ENCODE measurements at places on chromosomes 3 and 15.

DNA sequence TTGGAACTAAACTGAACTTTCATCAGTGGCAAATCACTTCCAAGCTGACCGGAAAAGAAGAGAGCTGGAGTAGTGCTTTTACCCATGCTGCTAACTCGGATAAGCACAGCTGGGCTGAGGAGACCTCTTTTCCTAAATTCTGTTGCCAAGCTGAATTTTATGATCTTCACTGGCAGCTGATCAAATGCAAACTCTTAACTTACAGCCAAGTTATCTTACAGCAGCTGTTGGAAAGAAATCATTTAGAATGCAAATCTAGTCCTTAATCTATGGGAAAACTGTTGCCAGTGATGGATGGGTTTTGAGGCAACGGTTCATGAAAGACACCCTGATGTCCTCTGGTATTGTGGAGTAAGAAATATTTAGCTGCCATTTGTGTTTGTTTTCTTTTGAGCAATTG lies 216.5 kb downstream of the ZNF385D start:
- DNase-seq: no peak

- no peak for DNase-seq
These were observed 13.1 kb downstream of the RYK start for GRCh38 chr3:134237454-134238145.

DNA sequence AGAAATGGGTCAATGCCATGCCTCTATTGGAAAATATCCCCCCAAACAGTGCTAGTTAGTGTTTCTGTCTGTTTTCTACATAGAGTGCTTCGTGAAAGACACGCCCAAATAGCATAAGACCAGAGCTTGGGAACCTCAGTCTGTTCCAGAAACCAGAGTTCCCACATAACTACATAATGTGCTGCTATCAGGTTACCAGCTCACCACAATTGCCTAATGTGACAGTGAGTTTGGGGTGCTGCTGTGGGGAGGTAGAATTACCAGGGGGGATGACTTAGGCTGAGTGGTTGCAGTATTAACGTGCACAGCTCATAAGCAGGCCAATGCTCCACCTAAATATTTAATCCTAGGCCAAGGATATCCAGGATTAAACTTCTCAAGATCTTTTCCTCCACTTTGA lies 39.2 kb downstream of the DUT start:
- no peak for DNase-seq

- no peak for DNase-seq
These were observed 12.2 kb downstream of the DUOX2 start for GRCh38 chr15:45101749-45102148.

GRCh38 chr3:18533039-18533438 lies 107.9 kb upstream of the SATB1 start:
- no peak for DNase-seq

DNA sequence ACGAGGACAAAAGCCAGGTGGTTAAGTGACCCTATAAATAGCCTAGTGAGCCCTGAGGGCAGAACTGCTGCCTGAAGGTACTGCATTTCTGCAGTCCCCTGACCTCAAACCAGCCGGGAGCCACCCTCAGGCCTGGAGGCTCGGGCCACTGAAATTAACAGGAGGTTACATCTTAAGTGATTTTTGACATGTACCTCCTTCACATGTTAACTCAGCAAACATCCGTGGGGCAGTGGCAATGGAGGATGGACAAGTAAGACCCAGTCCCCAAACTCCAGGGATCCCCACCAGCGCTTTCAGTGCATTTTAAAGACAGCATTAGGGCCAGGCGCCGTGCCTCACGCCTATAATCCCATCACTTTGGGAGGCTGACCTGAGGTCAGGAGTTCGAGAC lies 26.2 kb downstream of the PSTPIP1 start:
- DNase-seq: no peak

GRCh38 chr15:60647246-60647645 lies 168.3 kb upstream of the ICE2 start:
- no peak for DNase-seq

- DNase-seq: no peak
These were observed 74.3 kb upstream of the SCN5A start for GRCh38 chr3:38723569-38724391.

GRCh38 chr3:21621181-21621651 lies 129.8 kb downstream of the ZNF385D start:
- no peak for DNase-seq

DNA sequence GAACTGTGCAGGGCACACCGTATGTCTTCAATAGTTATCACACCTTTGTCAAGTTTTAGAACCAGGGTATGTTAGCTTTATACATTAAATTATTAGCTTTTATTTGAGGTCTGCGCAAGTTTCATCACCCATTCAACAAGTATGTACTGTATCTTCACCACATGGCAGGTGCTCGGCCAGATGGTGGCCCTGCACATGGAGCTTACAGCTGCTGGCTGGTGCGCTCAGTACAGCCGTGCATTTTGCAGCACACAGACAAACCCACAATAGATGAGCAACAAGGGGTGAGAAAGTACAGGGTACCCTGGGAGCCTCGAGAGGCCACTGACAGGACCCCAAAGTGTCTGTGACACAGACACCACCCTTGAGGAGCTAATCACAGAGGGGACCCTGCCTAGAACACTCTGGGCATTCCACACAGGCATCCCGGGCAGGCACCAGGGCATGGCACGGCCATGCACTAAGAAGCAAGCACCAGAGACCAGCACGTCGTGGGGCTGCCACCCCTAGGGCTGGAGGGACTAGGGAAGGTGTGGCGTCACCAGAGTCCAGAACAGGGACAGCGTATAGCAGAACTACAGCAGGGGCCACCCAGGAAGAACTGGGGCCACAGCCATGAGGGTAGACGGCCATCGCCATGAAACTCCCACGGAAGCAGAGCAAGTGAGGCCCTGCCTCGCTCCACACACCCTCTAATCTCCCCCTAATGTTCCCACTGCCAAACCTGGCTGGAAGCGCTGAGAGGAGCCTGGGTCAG lies 27.4 kb downstream of the ZXDC start:
- no peak for DNase-seq

GRCh38 chr15:39747326-39747725 lies 35.3 kb downstream of the FSIP1 start:
- no peak for DNase-seq

GRCh38 chr15:78684657-78685056 lies 43.6 kb upstream of the CHRNB4 start:
- DNase-seq: no peak

GRCh38 chr3:105448338-105448982 lies 81.8 kb downstream of the ALCAM start:
- DNase-seq: no peak

DNA sequence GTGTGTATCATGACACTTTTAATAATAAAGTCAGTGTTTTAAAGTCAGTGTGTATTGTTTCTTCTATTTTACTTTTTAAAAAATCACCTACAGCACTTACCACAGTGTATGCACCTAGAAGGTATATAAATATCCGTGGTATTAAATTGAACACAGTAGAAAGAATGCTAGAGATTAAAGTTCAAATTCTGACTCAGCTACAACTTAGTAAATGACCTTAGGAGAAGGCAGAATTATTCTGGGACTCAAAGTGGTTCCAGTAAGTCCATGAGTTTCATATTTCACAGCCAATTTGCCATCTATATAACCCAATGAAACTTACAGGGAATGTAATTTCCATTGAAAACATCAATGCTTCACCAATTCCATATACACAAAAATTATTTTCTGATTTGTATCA lies 52.7 kb upstream of the MAP4 start:
- no peak for DNase-seq

DNA sequence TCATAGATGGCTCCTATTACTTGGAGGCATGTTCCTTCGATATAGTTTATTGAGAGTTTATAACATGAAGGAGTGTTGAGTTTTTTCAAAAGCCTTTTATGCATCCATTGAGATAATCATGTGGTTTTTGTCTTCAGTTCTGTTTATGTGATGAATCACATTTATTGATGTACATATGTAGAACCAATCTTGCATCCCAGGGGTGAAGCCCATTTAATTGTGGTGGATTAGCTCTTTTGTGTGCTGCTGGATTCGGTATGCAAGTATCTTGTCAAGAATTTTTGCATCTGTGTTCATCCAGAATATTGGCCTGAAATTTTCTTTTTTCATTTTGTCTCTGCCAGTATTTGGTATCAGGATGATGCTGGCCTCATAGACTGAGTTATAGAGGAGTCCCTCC lies 81.0 kb downstream of the NAALADL2 start:
- no peak for DNase-seq

DNA sequence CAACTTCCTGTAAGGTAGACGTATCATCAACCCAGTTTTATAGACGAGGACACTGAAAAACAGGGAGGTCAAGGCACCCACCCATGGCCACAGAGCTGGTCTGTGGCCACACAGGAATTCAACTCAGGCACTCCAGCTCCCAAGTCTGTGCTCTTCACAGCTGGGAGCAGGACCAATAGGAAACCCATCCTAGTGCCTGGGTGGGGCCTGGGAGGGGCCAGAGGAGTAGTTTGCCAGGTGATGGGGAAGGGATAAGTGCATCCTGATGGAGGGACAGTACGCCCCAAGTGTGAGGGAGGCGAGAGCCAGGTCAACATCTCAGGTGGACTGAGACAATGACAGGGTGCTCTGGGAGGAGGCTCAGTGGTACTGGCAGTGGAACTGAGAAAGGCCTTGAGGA lies 22.0 kb downstream of the KIF9 start:
- DNase-seq: no peak

DNA sequence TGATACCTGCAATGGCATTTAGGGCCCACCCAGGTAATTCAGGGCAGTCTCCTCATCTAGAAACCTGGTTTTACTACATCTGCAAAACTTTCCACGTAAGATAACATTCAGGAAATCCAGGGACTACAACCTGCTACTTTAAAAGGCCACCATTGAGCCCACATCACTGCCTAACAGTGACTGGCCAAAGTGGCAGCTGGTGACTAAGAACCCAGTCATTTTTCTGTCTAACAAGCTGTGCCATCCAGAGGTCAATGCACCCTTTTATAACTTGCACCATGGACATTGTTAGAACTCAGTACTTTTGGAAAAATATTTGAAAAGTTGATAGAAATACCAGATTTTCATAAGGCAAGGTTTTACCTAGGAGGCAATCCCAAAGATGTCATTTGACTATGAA lies 492.4 kb downstream of the OTOL1 start:
- no peak for DNase-seq

GRCh38 chr3:196378146-196378841 lies 40.1 kb upstream of the TM4SF19 start:
- no peak for DNase-seq

DNA sequence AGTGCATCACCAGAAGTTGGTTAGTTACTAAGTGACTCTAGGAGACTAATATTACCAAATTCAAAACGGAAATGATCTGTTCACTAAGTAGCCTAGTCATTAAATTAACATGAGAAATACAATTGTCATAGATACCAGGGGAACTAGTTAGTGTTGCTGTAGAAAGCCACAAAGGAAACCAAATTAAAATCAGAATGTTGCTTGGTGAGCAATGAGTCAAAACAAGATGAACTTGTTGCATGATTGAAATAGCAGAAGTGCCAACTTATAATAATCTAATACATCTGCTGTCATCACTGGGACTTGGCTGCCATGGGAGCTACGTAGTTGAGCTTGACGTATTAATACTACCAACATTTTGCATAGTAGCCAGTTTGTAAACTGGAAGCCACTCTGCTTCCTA lies 458.1 kb downstream of the DIPK2A start:
- no peak for DNase-seq

DNA sequence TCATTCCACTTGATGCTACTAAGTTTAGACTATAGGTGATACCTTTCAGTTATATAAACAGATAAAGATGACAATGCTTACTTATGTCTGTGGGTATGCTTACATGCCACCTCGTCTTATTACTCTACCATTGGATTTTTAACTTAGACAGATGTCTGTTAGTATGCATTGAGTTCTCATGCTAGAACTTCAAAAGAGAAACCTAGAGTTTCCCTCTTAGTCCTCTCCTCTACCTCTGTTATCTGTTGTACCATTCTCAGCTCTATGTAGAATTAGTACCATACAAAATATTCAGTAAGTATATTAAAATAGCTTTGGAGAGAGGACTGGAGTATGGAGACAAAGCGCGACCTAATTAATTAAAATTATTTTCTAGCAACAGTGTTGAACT lies 111.3 kb downstream of the BBX start:
- DNase-seq: no peak

DNA sequence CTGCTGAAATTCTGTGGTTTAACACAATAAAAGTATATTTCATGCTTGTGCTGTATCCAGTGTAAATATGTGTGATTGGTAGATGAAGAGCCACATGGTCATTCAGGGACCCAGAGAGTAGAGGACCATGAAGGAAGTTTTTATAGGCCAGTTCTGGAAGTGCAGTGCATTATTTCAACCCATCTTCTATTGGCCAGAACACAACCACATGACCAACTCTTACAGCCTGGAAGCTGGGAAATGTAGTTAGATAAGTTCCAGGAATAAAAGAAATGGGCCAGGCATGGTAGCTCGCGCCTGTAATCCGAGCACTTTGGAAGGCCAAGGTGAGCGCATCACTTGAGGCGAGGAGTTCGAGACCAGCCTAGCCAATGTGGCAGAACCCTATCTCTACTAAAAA lies 21.4 kb upstream of the PRTG start:
- no peak for DNase-seq

DNA sequence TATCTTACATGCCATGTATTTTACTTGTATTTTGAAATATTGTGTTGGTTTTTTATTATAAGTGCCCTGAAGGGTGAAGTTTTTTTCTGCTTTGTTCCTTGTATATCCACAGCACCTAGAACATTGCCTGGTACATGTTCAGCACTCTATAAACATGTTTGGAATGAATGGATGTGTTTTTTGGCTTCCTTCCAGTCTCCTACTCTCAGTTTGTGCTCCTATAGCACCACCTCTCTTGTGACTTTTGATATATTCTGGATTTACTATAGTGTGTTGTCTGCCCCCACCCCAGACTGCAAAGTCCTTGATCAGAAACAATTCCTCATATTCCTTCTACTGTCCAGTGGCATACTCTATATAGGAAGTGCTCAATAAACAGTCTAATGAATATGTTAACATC lies 60.6 kb downstream of the PLCL2 start:
- no peak for DNase-seq

GRCh38 chr15:75238150-75238549 lies 20.0 kb upstream of the GOLGA6C start:
- no peak for DNase-seq

DNA sequence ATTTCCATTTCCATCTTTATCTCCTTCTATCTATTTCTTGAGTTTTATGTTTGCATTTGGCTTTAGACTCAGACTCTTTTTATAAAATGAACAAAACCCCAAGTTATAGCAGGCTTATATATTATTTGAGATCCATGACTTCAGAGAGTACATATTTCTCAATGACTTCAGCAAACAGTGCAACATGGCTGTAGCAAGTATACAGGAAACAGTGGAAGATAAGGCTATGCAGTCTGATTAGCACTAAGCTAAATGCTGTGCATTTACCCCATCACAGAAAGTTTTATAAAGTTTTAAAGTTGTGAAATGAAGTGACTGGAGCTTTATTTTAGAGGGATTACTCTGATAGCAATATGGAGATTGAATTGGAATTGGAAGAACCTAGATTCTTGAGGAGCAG lies 463.5 kb upstream of the TGFBR2 start:
- no peak for DNase-seq

DNA sequence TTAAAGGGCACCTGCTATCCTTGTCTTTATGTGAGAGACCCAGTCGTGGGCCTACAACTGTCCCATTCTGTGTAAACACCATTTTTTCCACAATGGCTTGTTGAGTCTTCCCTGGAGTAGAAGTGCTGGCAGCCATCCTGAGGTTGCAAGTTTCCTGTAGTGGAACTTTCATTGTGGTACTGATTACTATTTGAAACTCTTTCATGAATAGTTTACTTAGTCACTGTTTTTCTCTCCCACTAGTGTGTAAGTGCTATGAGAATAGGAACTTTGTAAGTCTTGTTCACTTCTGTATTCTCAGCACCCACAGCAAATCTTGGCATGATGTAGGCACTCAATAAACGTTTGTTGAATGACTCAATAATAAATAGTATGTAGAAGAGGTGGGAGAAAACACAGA lies 48.6 kb downstream of the RARB start:
- no peak for DNase-seq

Measured in stimulated activated CD4-positive, alpha-beta T cell treated with anti-CD3 and anti-CD28 coated beads, Interleukin-12 subunit alpha, Interleukin-12 subunit beta, amount 100 ng/mL, for 4 hours (primary cell).